Posterior cingulate gyrus (tissue), 11 donors: ENCODE measurements at places on chromosomes 7 and 10.

DNA sequence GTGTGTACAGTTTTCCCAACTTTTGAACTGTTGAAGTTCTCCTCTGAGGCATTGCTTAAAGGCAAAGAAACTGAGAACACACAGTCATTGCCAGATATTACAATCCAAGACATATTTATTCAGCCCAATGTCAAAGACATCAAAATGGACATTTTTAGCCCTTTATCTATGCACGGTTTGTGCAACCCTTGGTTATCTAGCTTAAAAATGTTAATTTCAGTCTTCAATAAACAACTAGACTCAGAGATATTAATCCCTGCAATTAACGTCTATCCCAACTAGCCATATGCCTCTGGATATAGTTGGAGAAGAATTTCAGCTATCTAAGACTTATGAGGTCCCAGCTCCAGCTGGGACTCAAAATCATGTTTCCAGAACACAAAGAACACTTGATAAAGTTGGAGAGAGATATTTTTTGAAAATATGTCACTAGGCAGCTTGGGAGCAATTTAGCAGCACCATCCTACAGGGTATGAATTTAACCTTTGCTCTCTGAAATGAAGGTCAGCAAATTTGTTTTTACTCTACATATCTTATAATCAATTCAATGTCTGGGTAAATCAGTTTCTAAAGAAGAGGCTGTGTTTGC is 357.0 kb downstream of the RNLS start:
- no peak for DNase-seq

DNA sequence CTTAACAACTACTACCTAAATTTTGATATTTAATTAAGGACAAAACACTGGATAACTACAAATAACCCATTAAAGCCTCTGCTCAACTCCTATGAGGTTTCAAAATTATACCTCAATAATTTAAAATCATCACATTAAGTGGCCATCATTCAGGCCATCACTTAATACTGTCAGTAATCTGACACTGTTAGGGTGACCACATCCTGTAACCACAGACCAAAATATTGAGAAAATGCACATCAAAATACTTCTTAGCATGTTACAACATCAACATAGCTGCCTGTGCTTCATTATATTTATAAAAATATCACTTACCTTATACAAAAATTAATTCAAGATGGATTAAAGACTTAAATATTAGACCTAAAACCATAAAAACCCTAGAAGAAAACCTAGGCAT is 23.3 kb downstream of the SEM1 start:
- DNase-seq: no peak

GRCh38 chr7:17402628-17403278 is 104.3 kb downstream of the AHR start:
- DNase-seq: no peak

DNA sequence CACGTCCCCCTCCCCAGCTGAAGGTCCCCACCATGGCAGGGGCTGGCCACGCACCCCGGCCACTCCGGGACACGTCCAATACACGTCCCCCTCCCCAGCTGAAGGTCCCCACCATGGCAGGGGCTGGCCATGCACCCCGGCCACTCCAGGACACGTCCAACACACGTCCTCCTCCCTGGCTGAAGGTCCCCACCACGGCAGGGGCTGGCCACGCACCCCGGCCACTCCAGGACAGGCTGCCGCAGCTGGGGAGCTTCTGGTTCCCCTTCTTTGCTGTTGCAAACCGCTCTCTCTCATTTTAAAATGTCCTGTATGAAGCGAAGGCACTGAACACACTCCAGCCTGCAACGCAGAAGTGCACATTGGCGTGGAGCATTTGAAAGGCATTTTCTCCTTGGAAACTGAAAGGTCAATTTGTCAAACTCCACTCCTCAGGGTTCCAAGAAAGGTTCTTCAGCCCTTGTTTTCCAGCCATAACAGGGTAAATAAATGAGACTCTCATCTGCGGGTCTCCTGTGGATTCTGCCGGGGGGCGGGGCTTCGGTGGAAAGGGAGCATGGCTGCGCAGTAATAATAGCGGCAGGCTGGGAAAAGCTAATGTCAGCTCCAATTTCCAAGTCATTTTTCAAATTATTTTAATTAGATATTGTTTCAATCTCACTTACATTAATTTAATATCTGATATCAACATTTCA is 580.3 kb downstream of the DNAJB6 start:
- DNase-seq: no peak

GRCh38 chr10:48610585-48611093 is 5.8 kb upstream of the ARHGAP22 start:
- no peak for DNase-seq

- DNase-seq: no peak
These were observed 245.9 kb upstream of the HGF start for GRCh38 chr7:82015751-82016150.

- no peak for DNase-seq
These were observed 379.4 kb upstream of the KIAA1217 start for GRCh38 chr10:23829556-23829955.
